ENCODE measurements at places on chromosomes 13 and 19.
A peak's percentile ranks its signal among the peaks of the same experiment; 100 is the strongest.

GRCh38 chr13:108037348-108037747 is 178.0 kb downstream of the LIG4 start:
- no peak for DNase-seq

- no peak for DNase-seq
Observed at GRCh38 chr13:47250146-47250545, 353.3 kb upstream of the HTR2A start.

DNA sequence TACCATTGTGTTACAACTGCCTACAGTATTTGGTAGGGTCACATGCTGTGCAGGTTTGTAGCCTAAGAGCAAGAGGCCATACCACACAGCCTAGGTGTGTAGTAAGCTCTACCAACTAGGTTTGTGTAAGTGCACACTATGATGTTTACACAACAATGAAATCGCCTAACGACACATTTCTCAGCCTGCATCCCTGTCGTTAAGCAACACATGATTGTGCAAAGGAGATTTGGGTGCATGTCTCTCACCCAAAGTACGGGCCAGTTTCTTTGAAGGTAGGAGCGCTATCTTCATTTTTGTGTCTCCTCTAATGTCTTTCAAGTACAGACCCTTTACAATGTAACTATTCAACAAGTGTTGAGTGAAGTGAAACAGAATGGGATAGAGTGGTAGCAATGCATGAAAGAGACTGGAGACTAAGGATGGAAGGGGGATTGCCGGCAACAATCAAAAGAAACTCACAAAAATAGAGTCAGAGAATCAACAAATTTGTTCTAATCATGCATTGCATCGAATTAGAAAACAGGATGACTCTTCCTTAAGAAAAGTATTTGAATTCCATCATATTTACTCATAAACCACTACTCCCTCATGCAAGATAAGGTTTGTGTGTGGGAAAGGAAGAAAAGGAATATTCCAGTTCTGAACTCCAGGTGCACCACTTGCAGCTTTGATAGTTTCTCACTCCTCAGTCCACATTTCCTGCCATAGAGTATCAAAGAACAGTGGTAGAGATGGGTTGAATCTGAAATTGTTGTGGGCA is 60.2 kb upstream of the TNFRSF19 start:
- DNase-seq, result no peak

- DNase-seq, result peak; percentile 75
Observed at GRCh38 chr13:97855570-97856303, 97.7 kb upstream of the IPO5 start.

GRCh38 chr13:97133955-97134354 is 88.2 kb upstream of the MBNL2 start:
- no peak for DNase-seq

DNA sequence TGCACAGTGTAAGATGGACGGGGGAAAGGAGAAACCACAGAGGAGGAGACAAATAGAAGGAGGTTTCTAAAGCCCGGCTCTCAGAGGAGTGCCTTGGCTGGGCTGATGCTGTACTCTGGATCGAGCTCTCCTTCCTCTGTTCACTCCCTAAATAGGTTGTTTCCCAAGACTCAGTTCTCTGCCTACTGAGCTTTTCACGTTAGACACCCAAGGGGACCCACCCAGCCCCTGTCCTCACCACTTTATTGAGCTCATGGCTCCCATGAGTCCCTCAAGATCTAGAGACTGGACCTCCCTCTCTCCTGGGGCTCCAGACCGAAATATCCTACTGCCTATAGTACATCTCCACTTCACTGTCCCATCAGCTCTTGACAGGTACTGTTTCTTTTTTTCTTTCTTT is 38.1 kb upstream of the GPR183 start:
- DNase-seq, result no peak

DNA sequence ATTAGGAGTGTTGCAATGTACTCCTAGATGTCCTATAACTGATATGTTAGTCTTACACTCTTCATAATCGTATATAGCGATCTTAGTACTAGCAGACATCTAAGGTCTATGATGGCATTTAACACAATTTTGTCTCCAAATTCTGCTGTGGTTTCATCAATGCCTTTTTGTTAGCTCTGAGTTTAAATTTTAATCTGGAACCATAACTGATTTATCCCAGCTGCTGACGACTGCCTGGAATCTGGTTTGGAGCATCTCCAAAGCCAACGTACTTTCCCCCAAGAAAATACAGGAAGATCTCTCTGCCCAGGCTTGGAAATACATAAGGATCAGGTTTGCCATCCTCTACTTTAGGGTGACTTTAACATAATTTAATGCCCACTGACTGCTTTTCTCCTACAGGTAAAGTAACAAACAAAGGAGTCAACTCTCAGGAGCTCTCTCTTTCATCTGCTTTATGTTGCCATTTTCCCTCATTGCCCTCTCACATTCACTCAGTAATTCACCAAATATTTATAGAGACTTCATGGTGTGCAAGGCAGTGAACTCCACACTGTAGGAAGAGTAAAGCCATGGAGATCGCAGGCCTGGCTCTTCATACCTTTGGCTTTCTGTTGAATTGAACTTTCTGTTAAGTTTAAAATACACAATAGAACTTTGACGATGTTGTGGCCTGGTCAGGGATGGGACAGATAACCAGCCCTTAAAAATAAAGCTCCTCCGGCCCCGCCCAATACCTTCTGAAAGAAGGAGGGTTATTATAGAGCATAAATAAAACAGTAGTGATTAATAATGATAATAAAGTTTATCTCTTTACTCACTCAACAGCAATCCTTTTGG is 23.3 kb upstream of the SPART start:
- DNase-seq, result no peak

DNA sequence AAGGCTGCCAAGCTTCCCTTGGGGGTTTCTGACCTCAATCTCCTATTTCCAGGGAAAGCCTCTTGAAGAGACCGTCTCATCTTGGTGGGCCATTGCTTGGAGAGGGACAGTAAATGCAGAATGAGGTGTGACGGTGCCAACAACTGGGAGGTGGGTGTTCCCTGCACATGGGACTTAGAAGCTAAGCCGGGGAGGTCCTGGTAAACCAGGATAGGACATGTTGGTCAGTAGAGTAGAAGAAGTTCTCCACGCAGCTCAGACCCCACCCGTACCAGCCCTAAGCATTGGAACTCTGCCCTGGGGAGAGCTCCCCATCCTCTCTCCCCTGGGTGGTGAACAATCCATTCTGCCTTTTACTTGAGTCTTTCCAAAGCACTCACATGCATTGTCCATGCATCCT is 92.0 kb downstream of the SOX1 start:
- DNase-seq, result no peak

DNA sequence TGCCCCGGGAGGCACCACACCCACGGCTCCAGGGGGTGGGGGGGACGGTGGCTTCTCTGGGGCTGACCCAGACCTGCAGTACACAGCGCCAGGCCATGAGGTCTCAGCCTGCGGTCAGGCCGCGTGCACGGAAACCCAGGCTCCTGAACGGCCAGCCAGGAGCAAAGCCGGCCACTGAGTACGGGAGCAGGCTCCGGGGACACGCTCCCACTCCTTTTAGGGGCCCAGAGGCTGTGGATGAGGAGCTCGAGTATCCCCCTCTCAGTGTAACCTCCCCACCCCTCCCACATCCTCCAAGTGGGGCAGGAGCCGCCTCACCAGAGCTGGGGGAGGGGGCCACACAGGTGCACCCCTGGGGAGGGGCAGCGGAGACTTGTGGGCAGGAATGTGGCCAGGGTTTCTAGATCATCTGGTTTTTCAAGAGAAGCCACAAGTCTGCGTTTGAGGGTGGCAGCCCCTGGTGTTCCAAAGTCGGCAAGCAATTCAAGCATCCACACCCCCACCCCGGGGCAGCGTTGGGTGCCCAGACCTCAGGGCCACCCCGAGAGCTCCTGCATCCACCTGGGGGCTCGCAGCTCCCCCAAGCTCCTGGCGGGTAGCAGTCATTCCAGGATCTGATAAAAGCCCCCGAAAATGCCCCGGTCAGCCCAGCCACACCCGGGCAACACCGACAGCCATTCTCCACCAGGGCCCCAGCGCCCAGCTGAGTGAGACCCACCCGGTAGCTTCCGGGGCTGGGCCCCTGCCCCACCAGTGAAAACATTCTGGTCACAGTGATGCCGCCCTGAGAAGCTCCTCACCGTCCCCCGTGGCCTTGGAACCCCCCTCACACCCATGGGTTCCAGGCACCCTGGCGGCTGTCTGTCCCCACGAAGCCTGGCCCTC is 6.1 kb downstream of the SBNO2 start:
- no peak for DNase-seq

DNA sequence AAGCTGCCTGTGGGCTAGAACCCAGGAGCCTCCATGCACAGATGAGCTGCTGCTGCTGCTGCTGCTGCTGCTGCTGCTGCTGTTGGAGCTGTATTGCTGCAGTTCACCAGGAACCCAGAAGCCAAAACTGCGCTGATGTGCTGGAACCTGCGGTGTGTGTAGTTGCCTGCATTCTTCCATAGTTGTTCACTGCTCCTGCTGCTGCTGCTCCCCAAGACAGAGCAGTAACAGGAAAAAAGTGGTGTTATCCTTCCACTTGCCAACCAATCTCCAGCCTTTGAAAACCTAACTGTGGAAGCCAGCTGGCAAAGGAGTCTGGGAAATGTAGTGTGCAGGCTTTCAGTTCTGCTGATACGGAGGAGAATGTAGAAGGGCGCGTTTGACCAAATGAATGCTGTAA is 37.9 kb downstream of the ARHGAP35 start:
- DNase-seq, result no peak

- DNase-seq, result no peak
Observed at GRCh38 chr13:114057166-114058050, 75.0 kb downstream of the RASA3 start.

DNA sequence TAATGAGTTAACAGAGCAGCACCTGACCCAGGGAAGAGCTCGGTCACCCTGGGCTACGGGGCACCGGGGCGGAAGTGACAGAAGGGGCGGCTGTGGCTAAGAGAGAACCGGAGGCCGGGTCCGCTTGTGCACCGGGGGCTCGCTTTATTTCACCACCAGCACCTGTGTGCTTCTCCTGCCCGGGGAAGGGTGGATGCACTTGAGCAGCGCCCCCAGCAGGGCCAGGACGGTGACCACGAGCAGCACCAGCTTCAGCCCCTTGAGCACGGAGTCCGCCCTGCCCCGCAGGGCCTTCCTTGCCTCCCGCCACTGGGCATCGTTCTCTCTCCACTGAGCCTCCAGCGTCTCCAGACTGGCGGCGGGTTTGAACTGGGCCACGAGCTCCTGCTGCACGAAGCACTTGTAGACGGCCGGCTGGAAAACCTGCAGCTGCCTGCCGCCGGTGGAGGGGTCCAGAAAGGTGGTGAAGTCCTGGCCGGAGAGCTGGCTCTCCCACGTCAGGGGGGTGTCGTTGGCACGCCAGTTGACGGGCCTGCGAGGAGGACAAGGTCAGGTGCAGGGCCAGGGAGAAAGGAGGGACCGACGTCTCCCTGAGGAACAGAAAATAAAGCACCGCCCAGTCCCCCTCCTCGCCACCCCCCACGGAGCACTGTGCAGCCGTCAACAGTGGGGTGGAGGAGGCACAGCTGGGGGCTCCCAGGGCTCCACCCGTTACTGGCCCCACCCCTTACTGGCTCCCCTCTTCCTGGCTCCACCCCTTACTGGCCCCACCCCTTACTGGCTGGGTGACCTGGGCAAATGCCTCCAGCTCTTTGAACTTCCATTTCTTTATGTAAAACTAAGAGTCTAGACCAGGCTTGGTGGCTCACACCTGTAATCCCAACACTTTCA is 3.6 kb downstream of the FAM187B start:
- DNase-seq, result no peak

GRCh38 chr13:20512042-20512683 is 13.5 kb downstream of the CRYL1 start:
- DNase-seq, result no peak

GRCh38 chr13:95391362-95391761 is 90.1 kb upstream of the ABCC4 start:
- no peak for DNase-seq

- no peak for DNase-seq
Observed at GRCh38 chr13:25973085-25973484, 78.7 kb downstream of the SHISA2 start.

DNA sequence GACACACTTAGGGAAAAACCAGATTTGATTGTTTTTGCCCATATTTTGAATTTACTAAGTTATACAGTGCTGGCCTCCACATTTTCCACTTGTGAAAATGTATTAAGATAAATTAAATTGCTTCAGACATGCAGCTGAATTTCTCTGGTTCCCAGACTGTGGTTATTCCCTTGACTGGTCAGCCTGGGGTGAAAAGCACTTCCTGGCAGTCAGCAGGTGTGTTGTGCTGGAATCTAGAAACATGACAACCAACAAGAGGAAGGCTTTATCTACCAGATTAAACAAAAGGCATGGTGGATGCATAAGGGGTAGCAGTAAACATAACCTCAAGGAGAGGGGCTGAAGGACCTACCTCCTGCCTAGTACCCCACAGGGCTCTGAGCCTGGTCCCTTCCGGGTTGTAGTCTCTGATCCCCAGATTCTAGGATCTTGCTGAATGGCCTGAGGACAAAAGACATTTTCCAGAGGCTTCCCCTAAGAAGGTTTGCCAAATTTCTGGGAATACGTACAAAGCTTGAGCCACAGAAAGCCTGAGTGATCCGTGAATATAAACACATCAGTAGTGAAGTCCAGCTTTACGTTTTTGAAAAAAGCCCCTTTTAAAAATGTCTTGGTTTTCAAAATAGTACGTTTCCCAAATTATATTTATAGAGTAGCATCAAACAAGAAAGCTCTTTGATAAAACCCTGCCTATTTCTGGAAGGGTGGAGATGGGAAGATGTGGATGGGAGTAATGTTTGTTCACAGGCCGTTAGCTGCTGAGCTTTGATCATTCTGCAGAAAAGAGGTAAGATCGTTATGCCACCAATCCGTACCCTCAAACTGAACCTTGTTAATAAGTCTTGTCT is 133.4 kb downstream of the LACC1 start:
- no peak for DNase-seq

DNA sequence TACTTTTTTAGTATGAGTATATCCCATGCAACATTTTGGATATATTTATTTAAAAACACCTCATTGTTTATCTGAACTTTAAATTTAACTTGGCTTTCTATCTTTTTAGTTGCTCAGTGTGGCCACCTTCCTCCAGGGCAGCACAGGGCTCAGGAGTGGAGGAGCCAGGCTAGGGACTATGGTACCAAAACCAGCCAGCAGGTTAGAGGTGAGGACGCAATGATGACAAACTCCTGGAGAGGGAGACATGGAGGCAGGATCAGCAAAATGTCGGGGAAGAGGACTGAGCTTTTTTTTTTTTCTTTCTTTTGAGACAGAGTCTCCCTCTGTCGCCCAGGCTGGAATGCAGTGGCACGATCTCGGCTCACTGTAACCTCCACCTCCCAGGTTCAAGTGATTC is 29.6 kb upstream of the CALM3 start:
- DNase-seq, result peak; percentile 9

- DNase-seq, result no peak
Observed at GRCh38 chr19:17718550-17718946, 732 bp upstream of the MAP1S start.
